CD4-positive, alpha-beta memory T cell (primary cell): ENCODE measurements at places on chromosomes 5 and 9. TPM values are rescaled to one million over a fixed set of nuclear protein-coding genes. Genes with fewer than 3 reads are reported as not detected.

- no peak for DNase-seq
These were observed 494.6 kb downstream of the GADD45G start for GRCh38 chr9:90099262-90099963.

DNA sequence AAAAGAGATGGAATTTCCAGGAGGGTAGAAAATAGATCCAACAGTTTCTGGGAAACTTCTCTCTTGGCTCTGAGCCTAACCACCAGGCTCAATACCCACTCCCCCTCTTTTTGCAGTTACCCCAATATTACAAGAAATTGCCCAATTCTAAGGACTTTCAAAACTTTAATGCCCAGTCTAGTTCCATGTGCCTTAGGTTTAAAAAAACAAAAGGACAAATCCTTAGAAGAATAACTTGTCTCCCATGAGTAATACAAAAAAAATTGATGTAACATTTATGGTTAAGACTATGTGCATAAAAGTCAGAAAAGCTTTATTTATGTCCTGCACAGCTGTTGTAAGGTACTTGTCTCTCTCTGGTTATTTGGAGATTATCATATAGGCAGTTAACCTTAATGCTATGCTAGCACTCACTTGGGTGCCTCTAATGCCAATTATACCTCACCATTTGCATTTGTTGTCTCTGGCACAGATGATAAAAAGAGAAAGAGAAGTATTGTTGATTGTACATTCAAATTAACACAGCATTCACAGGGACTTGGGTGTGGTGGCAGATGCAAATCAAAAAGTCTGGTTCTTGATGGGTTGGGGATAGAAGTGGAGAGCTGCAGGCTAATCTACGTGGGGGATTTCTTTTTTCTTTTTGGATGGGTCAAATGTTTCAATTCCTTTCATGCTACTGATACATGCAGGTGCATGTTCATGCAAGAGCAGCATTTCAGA is 159.4 kb downstream of the PIK3R1 start:
- no peak for DNase-seq

C9orf72 gene
- total RNA-seq, result 21.1 TPM

DCAF10 gene
- 21.7 TPM for total RNA-seq

GRCh38 chr9:120368799-120369198 is 211.2 kb downstream of the CDK5RAP2 start:
- DNase-seq, result no peak

DNA sequence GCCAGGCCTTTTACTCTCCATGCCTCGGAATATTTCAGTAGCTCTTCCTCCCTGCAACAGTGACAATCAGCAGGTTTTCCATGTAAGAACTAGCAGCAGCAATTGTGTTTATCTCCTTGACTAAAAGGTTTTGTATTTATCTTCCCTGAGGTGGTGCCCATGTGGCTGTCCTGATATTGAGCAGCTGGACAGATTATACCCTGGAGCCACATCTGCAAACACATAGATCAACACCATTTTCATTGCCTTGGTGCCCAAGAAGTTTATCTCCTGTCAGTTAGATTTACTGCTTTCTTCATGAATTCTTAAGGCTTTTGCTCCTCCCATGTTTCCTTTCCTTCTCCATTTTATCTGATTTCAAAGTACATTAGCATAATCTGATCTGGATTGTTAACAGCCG is 378.4 kb downstream of the SPATA31D1 start:
- no peak for DNase-seq

DNA sequence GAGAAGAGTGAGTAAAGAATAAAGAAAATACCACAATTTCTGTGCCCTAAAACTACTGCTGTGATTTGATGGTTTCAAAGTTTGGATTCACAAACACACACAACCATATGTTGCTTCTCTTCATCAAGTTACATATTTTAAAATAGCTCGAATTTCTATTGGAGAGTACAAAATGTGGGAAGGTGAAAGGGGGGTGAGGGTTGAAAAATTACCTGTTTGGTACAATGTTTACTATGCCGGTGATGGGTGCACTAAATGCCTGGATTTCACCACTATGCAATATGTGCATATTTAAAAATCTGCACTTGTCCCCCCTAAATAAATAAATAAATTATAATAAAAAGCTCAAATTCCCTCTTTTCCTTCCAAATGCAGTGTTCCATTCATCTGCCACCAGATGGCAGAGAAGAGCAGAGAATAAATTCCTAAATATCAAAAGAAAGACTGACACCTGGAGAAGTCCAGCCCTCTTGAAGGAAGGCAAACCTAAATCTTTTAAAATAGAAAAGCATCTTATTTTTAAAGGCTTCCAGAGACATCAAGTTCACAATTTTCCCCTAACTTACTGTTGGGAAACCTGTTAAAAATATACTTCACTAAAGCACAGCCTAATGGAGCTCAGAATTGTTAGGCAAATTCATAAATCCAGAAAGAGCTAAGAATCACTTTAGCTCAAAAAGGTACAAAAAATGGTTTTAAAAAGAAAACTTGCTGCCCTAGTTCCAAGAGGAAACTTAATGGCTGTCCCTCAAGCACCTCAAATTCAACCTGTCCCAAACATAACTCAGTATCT is 24.8 kb upstream of the HNRNPA0 start:
- peak; percentile 8 for DNase-seq

SNCB gene
- not detected for total RNA-seq

KCNN2 gene
- not detected for total RNA-seq

DNA sequence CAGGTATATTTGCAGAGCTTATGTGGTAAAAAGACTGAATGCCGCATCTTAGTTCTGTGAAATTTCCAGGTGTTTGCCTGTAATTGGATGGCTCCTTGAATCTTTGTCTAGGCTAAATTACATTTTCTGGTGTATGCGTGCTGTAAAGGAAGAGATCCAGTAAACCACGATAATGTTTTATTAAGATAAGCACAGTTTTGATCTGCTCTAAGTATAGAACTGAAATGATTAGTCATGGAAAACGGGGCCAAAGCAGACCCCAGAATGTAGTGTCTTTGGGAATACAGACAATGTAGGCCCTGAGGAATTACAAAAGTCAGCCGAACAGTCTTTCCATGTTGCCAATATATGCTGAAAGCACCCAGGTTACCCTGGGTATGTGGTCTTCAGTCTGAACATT is 257.3 kb downstream of the FANCC start:
- no peak for DNase-seq

DNA sequence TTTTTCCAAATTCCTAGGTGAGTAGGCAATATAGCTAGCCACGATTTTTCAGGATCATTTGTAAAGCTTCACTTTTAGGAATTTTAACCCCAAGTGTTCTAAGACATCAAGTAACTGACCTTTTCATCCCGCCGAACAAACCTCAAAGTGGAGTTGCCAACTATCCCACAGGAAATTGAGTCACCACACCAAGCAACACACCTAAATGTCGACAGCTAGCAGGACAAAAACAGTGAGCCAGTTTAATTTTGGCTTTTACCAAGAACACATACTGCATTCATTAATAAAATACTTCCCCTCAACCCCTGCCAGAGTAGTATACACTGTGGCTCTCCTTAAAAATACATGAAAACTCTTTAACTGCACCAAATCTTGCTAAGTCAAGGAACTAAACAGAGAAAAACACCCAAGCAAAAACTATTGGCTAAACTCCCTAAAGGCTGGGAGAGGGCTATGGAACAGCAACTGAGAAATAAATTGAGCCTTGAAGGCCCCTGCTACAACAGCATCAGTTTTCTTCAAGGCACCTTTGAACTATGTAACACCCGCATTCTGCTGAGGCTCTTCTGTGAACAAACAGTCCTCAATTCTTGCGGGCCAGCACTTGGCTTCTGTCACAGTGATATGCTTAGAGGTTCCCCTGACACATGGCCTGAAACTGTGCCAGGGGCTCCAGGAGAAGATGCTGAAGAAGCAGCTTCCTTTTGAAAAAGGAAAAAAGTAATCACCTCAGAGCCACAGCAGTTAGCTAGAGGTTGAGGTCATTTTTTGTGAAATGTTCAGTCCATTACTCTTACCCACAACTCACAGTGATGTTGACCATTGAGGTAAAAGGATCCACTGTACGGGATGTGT is 459.6 kb downstream of the RAB3C start:
- no peak for DNase-seq

TRAF2 gene
- total RNA-seq, result 43.2 TPM

DNA sequence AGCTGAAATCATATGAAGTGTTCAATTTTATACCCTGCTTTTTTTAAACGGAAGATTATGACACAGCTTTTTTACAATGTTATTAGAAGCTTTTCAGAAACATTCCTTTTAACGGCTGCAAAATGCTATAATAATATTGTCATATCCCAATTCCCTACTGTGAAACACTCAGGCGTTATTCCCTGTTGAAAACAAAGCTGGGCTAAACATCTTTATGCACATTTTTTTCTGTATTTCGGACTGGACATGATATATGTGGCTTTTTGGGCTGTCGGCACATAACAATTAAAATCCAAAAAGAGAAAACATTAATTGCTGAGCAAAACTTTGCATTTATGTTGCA is 12.0 kb upstream of the CTSL start:
- DNase-seq, result no peak

DNA sequence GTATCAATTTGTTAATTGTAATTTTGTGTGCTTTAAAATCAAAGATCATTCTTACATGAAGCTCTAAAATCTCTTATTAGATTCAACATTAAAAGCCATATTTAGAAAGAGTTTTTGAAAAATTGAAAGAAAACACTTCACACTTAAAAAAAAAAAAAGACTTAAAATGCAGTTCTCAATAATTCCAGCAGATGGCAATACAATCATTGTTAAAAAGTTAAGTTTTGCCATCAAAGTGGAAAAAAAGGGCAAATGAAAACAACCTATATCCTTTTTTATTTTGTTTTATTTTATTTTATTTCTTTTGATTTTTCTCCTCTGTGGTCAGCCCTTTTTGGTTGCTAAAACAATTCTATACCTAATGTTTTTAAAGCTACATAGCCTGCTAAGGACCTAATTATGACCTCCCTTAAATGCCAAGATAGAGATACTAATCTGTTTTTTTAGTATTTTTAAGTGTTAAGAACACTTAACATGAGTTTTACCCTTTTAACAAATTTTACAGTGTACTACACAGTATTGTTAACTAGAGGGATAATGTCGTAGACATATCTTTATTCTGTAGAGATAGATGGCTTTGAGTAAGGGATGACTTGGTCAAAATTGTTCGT is 154.2 kb upstream of the DAB2 start:
- DNase-seq, result peak; percentile 22

SCAI gene
- total RNA-seq, result 14.7 TPM

IL9 gene
- not detected for total RNA-seq

- peak; percentile 54 for DNase-seq
These were observed 17.4 kb upstream of the ADRB2 start for GRCh38 chr5:148808864-148809642.

- no peak for DNase-seq
These were observed 267.6 kb downstream of the ISL1 start for GRCh38 chr5:51650824-51651223.

ROPN1L gene
- 0.42 TPM for total RNA-seq

DNA sequence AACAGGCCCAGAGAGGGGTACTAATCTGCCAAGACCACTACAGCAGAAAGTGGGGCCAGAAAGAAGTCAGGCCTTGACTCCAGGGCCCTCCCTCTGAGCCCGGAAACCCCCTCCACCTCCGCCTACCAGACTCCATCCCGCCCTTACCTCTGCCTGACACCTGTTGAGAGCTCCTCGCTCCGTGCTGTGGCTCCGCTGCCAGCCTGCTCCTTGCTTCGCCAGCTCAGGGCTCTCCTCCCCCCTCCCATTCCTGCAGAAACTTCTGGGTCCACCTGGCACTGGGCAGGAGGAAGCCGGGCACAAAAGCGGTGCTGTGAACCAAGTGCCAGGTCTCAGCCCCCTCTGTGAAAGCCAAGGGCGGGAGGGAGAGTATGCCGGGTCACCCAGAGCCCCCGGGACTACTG is 6.4 kb upstream of the ST6GALNAC6 start:
- DNase-seq, result peak; percentile 82

DNA sequence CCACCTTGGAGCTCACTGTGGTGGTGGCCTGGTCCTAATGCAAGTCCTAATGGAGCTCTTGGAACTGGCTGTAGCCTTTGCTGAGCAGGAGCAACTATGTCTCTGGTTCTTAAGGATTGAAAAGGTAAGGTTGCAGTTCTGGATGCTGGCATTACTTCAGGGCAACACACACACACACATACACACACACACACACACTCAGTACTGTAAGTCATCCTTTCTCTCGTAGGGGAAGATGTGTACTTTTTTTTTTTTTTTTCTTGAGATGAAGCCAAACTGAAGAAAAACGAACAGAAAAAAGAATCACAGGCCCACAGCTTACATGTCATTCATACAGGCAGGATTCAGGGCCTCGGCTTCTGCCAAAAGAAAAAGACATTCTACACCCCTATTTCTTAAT is 81.1 kb upstream of the RPS23 start:
- DNase-seq, result no peak

DNA sequence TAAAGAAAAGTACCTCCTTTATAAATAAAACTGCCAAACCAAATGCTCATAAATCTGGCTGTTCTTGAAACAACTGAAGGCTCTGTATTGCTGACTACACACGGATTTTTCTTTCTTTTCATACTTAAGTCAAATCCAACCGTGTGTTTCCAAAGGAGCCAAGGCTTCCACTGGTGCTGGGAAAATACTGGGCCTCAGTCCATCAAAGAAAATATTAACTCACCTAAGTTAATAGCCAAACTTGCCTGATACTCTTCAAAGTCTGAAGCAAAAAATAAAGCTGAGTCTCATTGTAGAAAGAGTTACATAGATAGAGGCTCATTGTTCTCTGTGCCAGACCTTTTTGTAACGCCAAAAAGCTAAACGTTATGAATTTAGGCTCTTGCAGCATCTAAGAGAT is 350.4 kb upstream of the CDH9 start:
- no peak for DNase-seq

DNA sequence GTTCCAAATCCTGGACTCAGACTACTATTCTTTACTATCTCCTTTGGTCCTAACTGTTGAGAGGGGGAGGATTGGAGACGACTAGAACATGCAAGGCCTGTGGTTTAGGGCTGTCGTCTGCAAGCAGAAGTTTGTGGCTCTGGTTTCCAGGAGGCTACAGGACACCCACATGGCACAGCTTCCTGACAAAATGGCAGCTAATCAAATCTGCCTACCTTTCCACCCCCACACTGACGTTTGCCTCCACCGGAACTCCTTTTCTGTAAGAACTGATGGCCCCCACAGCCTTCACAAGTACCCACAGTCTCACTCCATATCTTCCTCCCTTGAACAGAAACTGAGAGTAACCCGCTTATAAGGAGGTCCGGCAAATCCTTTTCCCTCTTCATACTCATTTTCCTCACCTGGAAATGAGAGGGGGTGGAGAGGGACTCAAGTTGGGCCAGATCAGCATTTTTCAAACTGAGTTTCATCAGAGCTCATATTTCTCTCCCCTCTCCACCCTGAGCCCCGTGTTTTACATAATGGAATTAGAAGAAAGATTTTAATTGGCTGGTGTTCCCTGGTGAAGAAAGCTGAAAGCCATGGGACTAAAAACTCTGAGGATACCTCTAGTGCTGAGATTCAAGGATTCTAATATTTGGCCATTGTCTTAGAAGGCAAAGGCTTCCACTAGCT is 5.2 kb downstream of the SLC31A2 start:
- DNase-seq, result peak; percentile 66
